ENCODE measurements at places on chromosomes 6 and 20. TPM values are rescaled to one million over a fixed set of nuclear protein-coding genes. Genes with fewer than 3 reads are reported as not detected.

The ANKEF1 gene
- total RNA-seq = 0.65 TPM

The EPPIN gene
- total RNA-seq = not detected

DNA sequence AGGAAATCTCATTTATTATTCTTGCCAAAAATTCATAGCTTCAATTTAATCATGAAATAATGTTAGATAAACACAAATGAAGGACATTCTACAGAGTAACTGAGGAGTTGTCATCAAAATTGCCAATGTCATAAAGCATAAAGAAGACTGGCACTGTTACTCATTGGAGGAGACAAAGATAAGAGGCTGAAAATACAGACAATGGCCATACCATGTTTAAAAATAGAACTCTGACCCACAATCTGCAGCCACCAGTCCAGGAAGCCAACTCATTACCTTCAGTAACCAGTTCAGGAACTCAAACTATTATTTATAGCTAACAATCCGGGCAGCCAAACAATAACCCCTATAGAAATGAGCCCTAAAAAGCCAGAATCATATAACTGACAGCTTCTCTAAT, 795.6 kb downstream of the TENT5A start:
- peak; percentile 3 for DNase-seq

DNA sequence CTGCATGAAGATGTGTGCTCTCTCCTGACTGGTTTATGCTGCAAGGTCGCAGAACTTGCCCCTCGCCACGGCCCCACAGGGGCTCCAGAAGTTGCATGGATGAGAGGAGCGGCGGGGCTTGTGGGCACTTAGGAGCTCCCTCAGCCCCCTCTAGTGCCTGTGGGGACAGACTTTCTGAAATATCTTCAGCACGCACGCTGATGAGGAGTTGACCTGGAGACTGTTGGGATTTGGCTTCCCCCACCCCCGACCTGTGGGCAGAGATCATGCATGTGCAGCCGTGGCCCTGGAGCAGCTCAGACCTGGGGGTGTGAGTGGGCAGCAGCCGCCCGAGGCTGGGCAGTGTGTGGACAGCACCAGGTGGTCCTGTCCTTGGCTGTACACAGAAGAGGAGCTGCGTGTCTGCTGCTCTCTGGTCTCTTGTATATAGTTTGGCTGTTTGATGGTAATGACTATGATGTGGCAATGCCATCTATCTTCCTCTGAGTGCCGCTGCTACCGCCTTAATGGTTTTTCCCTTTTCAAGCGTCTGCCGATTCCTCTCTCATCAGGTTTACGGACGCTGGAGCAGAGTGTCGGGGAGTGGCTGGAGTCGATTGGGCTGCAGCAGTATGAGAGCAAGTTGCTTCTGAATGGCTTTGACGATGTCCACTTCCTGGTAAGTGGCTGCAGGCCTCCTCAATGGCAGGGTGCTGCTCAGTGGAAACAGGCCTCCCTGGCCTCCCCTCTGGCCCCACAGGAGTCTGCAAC, 81.4 kb downstream of the TCP11 start:
- DNase-seq = no peak

DNA sequence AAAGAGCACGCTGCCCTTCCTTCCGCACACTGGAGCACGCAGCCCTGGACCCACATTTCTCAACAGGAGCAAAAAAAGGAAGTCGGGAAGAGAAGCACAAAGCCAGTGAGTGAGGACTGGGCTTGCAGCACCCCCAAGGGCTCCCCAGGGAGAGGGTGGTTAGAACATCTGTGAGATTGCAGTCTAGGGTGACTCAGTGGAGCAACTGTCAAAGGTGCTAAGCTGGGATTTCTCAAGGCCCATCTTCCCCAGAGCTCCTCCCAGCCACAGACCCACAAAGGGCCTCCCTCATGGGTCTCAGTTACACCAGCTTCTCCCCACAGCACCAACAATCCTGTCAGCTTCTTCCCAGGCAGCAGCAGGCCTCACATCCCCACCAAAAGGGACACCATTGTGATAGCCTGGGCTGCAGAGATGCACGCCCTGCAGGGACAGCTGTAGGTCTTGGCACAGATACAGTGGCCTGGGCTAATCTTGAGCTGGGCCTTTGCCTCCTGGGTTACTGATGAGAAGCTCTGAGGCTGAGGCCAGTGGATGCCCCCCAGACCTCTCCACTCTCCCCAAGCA, 39.6 kb upstream of the CD93 start:
- no peak for DNase-seq

DNA sequence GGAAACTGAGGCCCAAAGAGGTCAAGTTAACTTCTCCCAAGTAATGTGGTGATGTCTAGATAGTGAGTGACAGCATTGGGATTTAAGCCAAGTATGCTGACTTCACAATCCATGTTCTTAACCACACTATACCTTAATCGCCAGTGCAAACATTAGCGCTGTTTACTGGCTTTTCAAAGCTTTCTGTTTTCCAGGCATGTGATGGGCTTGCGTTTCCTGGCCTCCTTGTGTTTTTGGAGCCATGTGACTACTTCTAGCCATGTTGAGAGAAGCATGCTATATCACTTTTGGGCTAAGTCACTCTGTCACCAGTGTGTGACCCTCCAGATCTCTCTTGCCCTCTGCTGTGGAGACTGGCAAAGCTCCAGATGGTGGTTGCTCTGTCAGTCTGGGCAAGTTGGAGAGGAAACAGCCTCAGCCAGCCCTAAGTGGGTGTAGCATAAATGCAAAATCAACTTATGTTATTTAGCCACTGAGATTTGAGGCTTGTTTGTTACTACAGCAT, 76.9 kb downstream of the ANKRD6 start:
- DNase-seq = peak; percentile 23

- DNase-seq = no peak
These were observed 176.4 kb upstream of the UST start for GRCh38 chr6:148570456-148570855.

DNA sequence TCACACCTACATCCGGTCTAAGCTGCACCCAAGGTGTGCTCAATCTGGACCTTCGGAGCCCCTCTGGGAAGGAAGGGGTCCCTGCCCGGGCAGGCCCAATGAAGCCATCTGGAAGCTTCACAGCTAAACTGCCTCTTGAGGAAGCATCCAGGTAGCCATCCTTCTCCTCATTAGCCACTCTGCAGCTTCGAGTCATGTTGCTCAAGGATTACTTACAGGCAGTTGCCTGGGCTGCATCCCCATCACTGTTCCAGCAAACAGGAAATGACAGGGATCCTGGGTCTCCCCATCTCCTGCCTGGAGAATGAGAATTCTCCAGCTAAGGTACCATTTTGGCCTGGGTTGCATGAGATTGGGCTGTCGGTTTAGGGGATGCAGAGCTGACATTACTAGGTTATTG, 91.7 kb downstream of the ERMARD start:
- no peak for DNase-seq

GRCh38 chr20:62875419-62876361, 14.1 kb upstream of the TCFL5 start:
- peak; percentile 88 for DNase-seq
